Left lobe of liver (tissue), 2 donors: ENCODE measurements at places on chromosomes 11 and 22. TPM values are rescaled to one million over a fixed set of nuclear protein-coding genes. Genes with fewer than 3 reads are reported as not detected.

Gene MMP8
- 0.50 TPM for total RNA-seq

Gene BTG4
- not detected for total RNA-seq

Gene RAPSN
- 0.68 TPM for total RNA-seq

Gene UBQLN3
- total RNA-seq: not detected

Gene CCDC157
- 0.78 TPM for total RNA-seq

Gene CHST1
- total RNA-seq: 2.3 TPM

Gene MRPL49
- 31.3 TPM for total RNA-seq
